ENCODE measurements at places on chromosomes 7 and 10.

DNA sequence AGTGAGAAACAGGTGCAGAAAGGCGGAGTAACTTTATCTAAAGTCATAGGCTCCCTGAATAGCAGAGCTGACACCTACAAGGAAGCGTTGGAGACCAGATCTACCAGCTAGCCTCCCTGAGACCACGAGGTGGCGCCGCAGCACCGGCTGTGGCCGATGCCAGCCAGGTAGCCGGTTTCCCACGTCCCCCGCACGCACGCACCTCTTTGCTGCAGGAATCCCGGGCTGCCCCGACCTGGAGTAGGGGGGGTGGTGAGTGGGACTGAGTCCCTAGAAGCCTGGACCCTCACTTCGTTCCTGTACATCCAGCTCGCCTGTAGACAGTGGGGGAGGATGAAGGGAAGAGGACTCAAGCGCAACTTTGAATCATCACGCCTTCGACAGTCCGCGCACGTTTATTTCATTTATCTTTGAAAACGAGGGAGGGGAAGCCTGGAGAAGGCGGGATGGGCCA, 3.7 kb downstream of the ELOVL3 start:
- DNase-seq = peak; percentile 84

DNA sequence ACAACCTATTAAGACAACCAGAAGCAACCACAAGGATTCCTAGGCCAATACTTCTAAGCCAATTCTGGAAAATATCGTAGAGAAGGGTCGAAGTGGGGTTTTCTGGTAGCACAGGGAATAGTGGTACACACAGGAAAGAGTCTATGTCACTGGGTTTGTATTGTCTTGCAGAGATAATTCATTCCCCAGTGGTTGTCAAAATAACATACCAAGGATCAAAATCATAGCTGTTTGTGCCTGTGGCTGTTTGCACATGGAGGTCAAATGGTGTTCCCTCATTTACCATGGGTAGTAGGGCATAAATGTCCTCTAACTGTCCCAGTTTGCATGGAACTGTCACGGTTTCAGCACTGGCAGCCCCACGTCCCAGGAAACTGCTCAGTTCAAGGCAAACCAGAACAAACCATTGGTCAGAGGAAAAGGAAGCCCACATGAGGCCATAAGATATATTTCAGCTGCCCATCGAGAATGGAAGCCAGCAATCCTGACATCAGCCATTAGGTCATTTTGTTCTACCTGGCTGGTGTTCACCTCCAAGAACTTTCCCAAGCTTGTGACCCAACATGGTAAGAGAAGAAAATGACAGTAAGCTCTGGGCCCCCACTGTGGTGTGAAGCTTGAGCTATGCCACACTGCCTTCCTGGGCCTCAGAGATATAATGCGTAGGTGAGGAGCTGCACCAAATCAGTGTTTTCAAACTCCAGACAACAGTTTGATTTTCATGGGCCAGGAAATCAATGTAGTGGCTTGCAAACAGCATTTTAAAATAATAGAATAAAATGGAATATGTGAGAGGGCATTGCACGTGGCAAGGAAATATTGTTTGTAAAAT, 53.9 kb upstream of the NFE2L3 start:
- no peak for DNase-seq

DNA sequence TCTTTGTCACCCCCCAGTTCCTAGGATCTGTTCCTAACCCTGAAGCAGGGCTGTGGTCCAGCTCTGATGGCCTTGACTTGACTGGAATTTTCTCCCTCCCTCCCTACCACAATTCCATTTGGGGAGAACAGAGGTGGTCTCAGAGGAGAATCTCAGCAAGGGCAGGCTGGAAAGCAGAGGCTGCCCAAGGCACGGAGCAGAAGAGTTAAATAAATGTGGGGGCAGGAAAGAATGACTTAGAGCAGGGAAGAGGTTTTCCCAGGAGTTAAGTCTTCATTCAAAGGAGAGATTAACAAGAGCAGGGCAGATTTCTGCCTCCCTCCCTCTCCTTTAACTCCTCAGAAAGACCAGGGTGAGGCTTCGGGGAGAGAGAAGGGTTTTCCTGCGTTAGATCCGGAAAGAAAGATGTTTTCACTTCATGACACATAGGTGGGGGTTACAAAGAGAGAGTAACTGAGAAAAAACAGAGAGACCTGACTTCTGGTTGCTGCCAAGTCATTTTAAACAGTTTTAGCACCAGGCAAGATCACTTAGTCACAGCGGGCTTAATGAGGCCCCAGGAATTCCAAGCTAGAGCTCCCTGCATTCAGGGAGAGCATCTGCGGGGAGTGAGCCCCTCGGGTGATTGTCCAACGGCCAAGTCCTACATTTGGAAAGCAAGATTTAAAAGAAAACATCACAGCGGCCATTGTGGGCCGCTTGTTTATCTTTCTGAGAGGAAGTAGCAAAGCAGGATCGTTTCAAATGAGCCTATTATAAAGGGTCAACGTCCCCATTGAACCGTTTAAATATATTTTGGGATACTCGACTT, 78.7 kb downstream of the ARHGAP22 start:
- DNase-seq = no peak

DNA sequence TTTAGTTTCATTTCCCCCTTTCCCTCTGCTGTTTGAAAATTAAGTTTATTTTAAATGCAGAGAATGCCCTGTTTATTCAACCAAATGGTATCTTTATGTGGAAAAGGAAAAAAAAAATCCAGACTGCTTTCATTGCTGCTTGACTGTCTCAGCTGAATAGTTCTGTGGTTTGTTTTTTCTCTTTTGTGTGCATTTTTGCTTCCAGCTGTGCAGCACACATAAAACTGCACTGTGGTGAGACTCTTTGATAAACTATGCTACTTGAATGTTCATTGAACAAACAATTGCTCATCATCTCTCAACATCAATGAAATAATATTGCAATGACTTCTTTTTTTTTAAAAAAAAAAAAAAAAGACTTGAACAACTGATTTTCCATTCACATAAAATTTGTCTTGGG, 78.6 kb upstream of the GLI3 start:
- no peak for DNase-seq

DNA sequence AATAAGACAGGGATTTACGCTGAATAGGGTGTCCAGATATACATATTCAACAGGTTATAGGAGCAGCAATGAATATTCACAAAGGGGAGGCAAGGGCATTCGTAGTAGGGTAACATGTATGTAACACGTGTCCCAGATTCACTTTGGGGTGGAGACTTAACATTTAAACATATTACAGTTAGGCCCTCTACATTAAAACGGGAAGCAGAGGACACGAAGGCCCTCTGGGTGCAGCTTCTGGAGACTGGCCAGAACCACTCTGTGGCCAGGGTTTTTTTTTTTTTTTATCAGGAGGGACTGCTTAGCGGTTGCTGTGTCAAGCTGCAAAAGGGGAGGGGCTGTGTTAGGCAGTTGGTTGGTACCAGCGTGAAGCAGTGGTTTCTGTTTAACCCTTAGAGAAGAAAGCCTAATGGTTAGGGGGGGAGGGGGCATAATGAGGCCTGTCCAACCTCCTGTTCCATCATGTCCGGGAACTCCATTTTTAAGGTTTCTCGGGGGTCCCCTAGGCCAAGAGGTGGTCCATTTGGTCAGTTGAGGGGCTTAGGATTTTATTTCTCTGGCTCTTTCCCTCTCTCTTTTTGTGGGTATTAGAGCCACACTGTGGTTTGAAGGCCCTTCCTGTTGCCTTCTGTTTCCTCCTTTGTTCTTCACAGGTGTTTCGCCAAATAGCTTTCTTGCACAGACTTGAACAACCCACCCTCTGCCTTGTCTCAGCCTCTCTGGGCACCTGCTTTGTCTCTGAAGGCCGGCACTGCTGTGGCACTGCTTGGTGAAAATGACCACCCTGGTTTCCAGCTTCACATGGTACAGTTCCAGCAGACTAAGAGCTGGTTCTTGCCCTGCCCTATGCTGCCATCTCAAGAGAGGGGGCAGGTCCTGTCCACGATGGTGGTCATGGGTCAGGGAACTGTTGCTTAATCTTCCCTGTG, 26.4 kb downstream of the PRF1 start:
- DNase-seq = no peak

DNA sequence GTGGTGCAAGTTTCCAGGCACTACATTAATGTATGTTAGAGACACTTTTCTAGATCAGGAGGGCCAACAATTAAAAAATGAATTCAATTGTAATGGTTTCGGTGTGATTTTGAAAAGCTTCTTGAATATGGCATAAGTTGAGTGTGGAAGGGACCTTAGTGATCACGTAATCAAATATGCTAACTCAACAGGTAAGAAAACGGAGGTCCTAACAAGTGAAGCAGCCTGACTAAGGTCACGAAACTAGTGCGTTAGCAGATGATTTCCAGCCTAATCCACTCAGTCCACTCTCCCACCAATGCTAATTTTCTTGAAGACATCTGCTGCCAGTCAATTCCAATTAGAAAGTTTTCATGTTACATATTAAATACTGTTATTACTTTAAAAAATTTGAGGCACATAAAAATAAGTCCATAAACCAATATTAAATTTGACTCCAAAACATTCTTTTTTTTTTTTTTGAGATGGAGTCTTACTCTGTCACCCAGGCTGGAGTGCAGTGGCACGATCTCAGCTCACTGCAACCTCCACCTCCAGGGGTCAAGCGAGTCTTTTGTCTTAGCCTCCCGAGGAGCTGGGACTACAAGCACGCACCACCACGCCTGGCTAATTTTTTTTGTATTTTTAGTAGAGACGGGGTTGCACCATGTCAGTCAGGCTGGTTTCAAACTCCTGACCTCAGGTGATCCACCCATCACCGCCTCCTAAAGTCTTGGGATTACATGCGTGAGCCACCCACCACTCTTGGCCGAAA, 2.3 kb upstream of the RSBN1L start:
- DNase-seq = no peak

DNA sequence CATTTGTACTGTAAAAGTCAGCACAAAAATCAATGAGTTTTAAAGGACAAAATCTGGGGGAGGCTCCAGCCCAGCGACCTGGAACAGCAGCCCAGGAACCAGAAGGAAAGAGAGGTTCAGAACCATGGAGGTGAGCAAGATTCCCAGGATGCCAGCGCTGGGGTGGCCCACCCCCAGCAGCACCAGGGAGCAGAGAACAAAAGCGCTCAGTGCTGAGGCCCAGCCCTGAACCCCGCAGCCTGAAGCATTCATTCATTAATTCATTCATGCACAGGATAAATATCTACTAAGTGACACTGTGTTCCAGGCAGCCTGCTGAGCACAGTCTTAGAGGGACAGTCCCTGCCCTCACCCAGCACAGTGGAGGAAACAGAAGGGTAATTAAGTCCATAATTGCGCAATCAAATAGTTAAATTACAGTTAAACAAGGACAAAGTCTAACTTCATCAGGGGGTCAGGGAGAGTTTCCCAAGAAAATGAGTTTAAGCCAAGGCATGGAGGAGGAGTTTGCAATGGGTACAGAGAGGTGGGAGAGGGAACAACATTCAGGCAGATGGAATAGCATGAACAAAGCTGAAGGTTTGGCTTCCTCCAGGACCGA, 202.3 kb downstream of the GRID1 start:
- no peak for DNase-seq

- no peak for DNase-seq
Measured at GRCh38 chr7:159061674-159062212, 82.9 kb downstream of the VIPR2 start.

DNA sequence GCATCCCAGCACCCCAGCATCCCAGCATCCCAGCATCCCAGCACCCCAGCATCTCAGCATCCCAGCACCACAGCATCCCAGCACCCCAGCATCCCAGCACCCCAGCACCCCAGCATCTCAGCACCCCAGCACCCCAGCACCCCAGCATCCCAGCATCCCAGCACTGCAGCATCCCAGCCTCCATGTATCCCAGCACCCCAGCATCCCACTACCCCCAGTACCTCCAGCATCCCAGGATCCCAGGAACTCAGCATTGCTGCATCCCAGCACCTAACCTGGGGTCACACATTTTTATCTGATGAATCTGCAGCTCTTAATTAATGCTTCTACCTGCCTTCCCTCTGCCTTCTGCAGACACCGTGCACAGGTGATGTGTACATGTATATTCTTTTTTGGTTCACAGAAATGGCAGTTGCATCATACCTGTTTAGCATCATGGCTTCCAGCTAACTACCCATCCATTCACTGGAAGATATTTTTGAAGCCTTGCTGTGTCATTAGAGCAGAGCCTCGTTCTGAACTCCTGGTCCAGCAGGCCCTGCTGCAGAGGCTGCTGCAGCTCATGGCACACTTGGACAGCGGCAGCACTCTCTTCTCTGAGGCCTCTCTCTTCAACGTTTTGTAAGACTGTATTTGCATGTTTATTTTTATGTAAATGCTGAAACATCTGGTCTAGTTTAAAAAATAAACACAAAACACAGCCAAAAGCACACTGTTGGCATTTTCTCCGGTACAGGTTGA, 4.6 kb upstream of the CFAP46 start:
- DNase-seq = no peak

DNA sequence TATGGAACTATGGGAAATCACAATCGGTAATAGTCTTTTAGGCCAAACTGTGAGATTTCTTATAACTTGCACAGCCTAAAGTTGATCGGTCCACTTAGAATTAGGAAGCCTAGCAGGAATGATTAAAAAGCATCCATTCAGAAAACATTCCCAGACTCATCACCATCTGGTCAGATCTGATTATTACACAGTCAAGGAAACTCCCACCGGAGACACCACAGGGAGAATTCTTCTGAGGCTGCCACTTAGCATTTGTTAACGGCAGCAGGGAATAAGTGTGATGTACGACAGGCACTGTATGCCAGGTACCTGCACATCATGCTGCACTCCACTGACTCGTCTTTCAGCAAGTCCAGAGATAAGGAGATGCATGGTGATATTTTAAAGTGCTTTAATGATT, 227.6 kb upstream of the STEAP1 start:
- DNase-seq = no peak

- DNase-seq = no peak
Measured at GRCh38 chr7:128000854-128001265, 30.4 kb downstream of the LRRC4 start.

DNA sequence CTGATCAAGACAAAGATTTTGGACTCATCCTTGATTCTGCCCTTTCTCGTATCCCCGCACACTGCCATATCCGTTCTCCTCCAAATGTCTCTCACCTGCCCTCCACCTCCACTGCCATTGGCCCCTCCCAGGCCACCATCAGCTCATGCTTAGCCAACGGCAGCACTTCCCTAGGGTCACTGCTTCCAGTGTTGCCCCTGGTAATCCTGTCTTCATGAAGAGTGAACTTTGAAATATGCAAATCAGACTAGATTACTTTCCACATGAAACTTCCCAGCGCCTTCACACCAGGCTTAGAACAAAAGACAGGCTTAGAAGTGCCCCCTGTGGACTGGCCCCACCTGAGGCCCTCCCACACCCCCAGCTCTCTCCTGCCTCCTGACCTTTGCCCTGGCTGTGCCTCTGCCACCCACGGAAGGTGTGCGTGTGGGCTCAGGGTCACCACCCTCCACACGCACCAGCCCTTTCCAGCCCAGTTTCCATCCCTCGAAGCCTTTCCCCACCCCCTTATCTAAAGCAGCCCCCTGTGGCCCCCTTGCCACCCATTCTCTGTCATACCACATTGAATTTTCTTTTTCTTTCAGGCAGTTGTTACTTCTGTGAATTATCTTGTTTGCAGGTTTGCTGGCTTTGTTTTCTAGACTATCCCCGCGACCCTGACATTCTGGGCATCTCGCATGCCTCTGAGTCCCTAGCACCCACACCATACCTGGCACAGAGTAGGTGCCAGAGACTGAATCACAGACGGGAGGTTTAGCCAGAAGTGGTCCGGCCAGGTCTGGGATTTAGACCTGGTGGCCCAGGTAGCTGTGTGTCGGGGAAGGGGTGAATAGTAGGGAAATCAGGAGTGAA, 26.8 kb upstream of the C10orf53 start:
- no peak for DNase-seq

- DNase-seq = no peak
Measured at GRCh38 chr7:115477193-115477651, 553.3 kb downstream of the TFEC start.

Measured in activated CD4-positive, alpha-beta T cell treated with anti-CD3 and anti-CD28 coated beads for 24 hours (primary cell).